ENCODE measurements at places on chromosomes 7 and 10.
A peak's percentile ranks its signal among the peaks of the same experiment; 100 is the strongest.

DNA sequence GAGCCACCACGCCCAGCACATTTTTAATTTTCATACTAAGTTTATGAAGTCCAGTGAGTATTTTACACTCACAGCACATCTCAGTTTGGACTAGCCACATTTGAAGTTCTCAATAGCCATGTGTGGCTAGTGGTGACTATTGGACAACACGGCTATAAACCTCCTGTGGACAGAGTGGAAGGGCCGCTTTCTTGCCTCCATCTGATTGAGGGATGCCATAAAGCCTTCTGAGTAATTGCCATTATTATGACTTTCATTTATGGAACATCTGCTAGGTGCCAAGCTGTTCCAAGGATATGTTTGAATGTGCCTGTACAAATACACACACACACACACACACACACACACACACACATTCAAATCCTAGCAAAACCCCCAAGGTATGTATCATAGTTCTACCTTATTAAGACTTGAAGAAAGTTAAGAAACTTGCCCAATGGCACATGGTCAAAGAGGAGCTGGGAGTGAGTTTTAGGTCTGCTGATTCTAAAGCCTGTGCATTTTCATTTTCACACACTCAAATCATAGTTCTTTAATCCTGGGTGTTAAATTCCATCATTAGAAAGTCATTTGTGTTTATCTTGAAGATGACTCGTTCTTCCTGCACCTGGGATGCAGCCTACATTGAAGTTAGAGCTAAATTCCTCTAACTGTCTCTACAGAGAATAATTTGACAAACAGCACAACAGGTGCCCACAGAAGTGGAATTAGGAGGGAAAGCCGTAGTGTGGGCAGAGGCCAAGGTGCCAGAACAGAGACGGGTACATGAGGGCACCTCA is 143.3 kb downstream of the PKD1L1 start:
- peak; percentile 36 for DNase-seq

GRCh38 chr7:20450536-20450935 is 119.8 kb downstream of the ITGB8 start:
- DNase-seq = no peak

GRCh38 chr10:30557884-30558283 is 71.7 kb downstream of the LYZL2 start:
- peak; percentile 38 for DNase-seq

DNA sequence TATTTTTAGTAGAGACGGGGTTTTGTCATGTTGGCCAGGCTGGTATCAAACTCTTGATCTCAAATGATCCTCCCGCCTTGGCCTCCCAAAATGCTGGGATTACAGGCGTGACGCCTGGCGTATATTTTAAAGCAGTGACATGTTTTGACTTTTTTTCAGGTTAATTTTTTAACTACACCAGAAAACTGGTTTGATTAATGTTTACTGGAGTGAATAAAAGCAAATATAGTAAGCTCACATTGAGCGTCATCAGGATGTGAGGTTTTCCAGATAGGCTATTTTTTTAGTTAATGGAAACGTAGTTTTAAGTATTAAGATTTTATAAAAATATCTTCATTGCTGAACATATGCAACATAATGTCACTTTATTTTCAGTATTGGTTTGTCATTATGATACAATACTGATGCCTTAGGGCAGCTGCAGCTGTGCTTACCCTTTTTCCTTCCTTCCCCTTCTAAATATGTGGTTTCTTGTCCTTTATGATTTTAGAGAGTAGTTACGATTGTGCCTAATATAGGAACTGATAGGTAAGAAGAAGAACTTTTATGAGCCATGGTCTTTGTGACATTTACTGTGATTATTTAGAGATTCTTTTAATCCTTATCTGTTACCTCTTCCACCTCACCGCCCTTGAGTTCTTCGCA is 37.3 kb downstream of the TMEM60 start:
- no peak for DNase-seq

GRCh38 chr10:124083740-124084397 is 9.5 kb downstream of the CHST15 start:
- DNase-seq = no peak

All from DMS53 (cell line).